Activated T-cell treated with anti-CD3 and anti-CD28 coated beads, Interleukin-2, amount 50 U/mL, for 24 hours (primary cell): ENCODE measurements at places on chromosomes 1 and 21.

GRCh38 chr1:229991724-229992333 is 75.2 kb upstream of the GALNT2 start:
- DNase-seq: no peak

DNA sequence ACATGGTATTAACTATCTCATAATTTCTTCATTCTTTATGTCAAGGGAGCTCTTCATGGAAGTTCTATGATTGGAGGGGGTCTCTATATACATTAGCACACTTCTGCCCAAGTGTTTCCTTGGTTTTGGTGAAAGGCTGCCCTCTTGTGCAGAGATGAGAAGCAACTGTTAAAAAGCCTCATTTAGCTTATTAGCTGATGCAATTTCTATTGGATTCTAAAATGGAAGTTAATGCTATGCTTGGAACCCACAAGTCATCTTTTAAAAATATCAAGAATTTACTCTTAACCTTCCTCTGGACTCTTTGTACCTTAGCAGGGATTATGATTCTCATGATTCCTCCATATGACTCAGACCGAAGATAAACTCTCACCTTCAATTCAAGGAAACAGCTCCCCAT is 328.9 kb downstream of the PTBP2 start:
- no peak for DNase-seq

DNA sequence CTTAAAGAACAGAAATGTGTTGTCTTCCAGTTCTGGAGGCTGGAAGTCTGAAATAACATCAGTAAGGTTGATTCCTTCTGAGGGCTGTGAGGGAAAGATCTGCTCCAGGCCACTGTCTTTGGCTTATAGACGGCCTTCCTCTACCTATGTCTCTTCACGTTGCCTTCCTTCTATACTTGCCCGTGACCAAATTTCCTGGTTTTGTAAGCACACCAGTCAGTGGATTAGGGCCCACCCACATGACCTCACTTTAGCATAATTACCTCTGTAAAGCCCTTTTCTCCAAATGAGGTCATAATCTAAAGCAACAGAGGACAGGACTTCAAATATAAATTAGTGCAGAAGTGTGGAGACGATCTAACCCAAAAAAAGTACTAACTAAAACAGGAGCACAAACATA is 231.6 kb downstream of the NRIP1 start:
- DNase-seq: no peak

GRCh38 chr1:169027607-169028320 is 78.7 kb upstream of the ATP1B1 start:
- DNase-seq: no peak

GRCh38 chr1:35808450-35809113 is 766 bp downstream of the AGO4 start:
- DNase-seq: peak; percentile 59

DNA sequence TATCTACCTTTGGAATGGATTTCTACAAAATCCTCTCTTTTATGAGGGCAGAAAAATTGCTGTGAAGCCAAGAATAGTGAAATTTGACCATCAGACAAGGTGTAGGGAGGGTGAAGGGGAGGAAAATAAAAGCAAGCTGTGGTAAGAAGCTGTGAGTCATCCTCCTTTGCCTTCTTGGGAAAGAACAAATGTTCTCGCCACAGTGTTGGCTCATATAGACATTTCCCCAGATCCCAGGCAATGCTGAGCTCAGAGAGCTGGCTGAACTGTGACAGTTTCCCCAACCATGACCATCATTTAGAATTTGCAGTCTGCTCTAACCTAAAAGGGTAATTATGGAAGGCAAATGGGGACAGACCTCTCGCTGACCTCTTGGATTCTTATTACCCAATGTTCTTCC is 235.4 kb downstream of the PBX1 start:
- no peak for DNase-seq

GRCh38 chr1:175129644-175129996 is 62.0 kb downstream of the TNN start:
- no peak for DNase-seq

DNA sequence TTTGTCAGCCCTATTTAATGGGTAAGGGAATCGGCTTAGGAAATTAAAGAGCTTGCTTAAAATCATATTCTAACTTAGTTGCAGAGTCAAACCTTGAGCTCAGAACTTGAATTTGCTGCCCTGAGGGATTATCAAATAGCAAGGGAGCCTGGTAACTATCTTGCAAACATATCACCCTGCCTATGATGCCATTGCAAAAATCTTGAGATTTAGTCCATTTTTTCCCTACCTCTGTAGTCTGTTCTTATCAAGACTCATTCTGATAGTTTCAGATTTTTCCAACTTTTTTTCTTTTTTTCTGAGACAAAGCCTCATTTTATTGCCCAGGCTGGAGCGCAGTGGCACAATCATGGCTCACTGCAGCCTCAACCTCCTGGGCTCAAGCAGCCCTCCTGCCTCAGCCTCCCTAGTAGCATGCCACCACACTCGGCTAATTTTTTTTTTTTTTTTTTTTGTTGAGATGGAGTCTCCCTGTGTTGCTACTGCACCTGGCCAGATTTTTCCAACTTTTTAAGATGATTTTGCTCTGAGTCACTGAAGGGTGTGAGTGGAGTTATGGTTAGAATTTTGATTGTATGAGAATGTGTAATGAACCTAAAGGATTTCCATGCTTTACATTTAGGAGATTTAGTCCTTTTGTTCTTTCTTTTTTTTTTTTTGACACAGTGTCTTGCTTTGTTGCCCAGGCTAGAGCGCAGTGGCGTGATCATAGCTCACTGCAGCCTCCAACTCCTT is 12.2 kb downstream of the SARS1 start:
- no peak for DNase-seq

DNA sequence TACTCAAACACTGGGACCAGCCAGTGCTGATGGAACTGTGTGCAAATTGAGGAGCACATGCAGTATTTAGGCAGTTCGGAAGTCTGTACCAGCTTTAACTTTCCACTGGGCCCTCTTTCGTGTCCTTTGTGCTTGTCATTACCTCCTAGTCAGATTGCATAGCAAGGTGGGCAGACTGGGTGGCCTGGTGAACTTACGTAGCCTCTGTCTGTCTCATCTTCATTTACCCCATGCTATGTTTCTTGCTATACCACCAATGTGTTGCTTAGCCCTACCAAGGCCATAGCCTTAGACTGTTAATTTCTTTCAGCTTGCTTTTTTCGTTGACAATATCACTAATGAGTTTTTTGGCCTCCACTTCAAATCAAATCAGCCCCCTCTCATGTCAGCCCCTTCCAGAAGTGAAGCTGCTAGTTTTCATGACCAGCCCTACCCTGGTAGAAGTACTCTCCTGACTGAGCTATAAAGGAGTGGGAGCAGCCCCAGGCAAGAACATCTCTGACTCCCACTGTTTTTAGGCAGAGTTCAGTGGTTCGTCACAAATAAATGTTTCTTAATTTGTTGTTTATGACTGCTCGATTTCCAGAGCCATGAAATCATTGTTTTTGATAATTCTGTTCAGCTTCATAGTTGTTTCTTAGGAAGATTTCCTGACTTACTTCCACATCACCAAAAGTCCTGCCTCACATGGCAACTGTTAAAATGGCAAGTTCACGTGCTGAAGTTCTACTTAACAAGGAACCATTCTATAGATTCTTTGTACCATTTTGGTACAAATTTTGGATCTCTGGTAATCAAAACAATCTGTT is 19.3 kb downstream of the PRKACB start:
- no peak for DNase-seq

- no peak for DNase-seq
These were observed 9.6 kb upstream of the RPS6KC1 start for GRCh38 chr1:213041443-213041842.

DNA sequence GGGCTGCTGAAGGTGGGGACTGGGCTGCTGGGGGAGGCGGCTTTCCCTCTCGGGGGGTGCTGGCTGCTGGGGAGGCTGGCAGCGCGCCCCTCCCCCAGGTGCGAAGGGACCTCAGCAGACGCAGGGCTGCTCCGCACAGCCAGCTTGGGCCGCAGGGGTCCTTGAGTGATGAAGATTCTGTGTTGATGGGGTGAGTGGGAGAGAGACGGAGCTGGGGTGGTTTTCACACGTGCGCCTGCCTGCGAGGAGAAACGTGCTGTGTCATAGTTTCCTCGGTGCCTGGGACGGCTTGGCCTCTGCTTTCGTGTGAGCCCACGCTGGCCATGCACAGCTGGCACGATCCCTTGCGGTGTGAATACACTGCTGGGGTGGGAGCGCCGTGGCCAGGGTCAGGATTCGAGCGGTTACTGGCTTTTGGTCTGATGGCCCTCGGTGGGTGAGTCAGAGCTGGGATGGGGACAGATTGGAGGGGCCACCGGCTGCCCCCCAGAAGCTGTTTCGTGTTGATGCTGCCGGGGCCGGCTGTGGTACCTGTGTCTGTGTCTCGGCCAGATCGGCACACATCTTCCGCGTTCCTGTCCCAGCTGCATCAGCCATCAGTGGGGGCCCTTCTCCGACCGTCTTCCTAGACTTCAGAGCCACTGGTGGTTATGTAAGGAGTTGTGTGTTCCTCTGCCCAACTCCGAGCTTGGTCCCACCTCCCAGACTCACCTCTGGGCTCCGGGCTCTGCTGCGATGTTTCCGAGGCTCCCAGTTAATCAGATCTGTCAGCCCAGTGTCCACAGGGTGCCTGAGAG is 24.9 kb downstream of the PRKCZ start:
- no peak for DNase-seq

DNA sequence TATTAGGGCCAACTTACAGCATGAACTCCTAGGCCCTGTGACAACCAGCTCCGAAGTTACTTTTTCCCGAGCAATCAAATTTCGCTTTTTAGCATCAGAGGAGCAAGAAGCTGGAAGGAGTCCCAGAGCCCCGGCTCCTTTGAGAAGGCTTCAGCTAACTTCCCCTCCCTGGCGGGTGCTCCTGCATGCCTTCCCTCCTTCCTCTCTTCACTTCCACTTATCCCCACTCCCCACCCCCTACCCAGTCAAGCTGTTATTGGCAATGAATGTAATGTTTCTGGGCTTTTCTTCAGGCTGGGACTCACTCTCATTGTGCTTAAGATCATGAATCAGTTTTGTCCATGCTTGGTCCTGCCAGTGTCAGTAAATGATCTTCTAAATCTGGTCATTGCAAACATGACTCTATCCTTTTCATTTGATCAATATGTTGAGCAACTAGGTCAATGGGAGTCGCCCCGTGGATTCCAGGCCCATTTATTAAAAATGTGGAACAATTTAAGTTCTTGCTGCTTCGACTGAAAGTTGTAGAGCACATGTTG is 94.5 kb upstream of the TSPAN2 start:
- no peak for DNase-seq

GRCh38 chr1:6579374-6580118 is at the start of gene ZBTB48:
TSS of gene ZBTB48 (plus strand) at chr1:6579994. CDS start at chr1:6580610, 616 bp downstream.
- DNase-seq: peak; percentile 96

- DNase-seq: no peak
These were observed 155.4 kb upstream of the DUSP10 start for GRCh38 chr1:221897321-221897721.

- DNase-seq: no peak
These were observed 28.9 kb upstream of the PKN2 start for GRCh38 chr1:88655140-88655539.

GRCh38 chr1:103576065-103576464 is 4.7 kb downstream of the AMY2B start:
- DNase-seq: no peak

- no peak for DNase-seq
These were observed 651.0 kb upstream of the PLXNA2 start for GRCh38 chr1:208895181-208895580.

GRCh38 chr1:222751255-222751654 is 14.3 kb downstream of the FAM177B start:
- DNase-seq: no peak

- no peak for DNase-seq
These were observed 126.0 kb downstream of the PRDM2 start for GRCh38 chr1:13826009-13826408.

DNA sequence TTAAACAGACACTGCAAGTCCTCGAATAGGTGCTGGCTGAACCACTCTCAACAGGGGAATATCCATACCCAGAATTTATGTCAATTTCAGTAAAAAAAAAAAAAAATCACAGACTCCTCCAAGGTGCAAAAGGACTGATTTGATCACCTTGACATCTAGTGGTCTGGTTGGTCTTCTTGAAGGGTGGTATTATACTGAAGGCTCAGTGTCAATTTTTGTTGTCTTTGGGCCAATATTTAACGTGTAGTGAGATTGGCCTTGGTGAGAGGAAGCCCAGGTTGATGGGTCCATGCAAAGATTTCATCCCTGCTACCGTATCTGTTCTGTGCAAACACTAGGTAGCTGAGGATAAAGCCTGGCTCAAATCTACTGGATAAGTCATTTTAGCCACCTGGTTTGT is 4.0 kb upstream of the GBP5 start:
- no peak for DNase-seq

DNA sequence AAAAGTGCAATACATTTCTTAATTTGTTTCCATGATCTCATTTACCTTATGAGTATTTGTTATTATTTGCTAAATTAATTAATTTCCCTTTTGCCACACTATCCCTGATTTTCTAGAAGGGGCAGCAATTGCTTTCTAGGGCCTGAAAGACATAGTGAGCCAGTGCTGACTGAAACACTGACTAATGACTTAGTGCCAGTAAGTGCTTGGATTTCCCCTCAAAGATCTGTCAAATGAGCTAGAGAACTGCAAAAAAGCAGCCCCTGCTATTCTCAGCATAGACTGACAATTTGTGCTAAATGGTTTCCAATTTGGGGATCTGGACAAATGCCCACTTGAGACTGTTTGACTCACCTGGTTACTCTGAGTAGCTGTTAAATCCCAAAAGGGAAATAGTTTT is 35.6 kb upstream of the USH2A start:
- no peak for DNase-seq

GRCh38 chr1:210558302-210558701 is 229.6 kb downstream of the HHAT start:
- no peak for DNase-seq

GRCh38 chr1:229879746-229880145 is 187.3 kb upstream of the GALNT2 start:
- DNase-seq: no peak

GRCh38 chr21:14829685-14830084 is 235.1 kb downstream of the NRIP1 start:
- no peak for DNase-seq

DNA sequence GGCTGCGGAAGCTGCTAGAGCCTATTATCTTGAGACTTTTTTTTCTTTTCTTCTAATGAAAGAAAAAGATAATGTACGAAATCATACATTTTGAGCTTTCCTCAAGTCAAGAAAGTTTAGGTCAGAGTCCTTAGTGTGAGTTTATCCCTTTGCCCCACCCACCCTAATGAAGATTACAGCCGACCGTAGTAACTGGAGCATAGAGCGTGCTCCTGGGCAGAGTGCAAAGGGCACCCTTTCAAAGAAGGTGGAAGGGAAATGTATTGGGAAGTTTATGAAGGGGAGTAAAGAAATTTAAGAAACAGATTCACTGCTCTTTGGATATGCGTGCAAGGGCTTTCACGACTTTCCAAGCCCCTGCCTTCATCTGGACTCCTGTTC is 17.2 kb downstream of the GNG12 start:
- no peak for DNase-seq

DNA sequence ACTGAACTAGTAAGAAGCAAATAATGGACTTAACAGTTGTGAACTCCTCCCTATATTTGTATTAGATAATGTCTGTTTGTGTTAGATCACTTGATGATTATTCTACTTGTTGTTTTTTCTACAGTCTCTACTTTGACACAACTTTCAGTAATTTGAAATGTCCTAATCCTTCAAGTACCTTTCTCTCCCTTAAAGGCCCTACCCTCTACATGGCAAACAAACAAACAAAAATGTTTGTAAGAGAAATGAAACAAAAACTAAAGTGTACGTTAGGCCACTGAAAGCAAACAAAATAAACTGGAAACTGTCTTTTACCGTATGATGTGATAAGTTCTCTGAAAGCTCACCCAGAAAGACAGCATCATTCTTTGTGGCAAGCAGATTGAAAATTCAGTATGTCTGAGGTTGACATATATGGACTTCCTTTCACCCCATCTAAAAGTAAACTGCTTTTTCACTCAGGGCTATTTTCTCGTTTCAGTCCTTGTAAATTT is 255.9 kb upstream of the SNX7 start:
- DNase-seq: no peak
